ENCODE measurements at places on chromosomes 7 and 10. TPM values are rescaled to one million over a fixed set of nuclear protein-coding genes. Genes with fewer than 3 reads are reported as not detected.

The SLC29A4 gene
- 0.73 TPM for total RNA-seq

DNA sequence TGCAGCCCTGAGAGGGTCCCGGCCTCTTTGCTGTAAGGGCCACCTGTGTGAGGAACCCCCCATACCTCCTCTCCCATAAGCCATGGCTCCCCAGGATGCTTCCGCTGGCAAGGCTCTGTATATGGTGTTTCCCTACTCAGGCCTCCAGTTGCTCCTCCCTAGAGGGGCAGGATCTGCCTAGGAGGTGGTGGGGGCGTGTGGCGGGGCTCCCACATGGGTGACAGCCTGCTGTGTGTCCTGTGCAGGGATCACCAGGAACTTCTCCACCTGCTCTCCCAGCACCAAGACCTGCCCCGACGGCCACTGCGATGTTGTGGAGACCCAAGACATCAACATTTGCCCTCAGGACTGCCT is 25.7 kb upstream of the CSGALNACT2 start:
- H3K4me1 ChIP-seq = peaks cover 3% of the 10 kb centered on the region
- no peaks in the 10 kb centered on the region for H3K36me3 ChIP-seq
- no peak overlapping the region for H3K4me3 ChIP-seq

DNA sequence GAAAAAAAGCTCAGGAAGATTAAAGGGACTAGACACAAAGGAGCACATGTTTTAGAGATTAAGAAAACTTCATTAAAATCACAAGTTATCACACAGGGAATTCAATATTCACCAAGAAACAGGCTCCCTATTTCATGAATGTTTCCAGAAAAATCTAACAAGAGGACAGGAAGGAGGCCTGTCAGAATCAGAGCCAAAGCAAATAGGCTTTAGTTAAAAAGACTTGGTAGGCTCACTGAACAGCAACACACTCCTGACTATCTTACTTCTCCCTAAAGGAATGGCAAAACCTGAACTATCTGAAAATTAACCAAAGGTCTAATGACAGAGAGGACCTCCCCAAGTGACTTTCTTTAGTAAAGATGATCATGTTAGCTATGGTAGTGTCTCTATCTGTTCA is 188.3 kb upstream of the MEOX2 start:
- H3K4me3 ChIP-seq = no peak overlapping the region
- H3K36me3 ChIP-seq = no peaks in the 10 kb centered on the region
- no peak overlapping the region for H3K27ac ChIP-seq
- H3K27me3 ChIP-seq = no peaks in the 10 kb centered on the region

The EPC1 gene
- 35.3 TPM for total RNA-seq

DNA sequence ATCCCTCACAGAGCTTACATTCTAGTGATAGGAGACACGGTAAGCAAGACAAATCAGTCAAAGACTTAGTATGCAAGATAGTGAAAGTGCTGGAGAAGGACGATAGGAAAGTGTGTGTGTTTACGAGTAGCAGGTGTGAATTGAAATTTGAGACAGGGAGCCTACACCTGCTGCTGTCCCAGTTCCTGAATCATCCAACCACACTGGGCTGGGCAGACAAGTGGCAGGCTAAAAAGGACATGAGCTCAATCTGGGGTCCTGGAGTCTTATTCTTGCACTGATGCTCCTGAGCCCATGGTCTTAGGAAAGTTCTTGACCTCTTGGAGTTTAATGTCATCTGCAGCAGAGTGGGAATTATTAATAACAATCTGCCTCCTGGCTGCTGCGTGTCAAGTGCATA is 16.2 kb downstream of the RBP3 start:
- H3K36me3 ChIP-seq = no peaks in the 10 kb centered on the region
- no peak overlapping the region for H3K27ac ChIP-seq
- DNase-seq = no peak
- no peaks in the 10 kb centered on the region for H3K27me3 ChIP-seq
- peaks cover 2% of the 10 kb centered on the region for H3K4me1 ChIP-seq
- H3K4me3 ChIP-seq = no peak overlapping the region

The COPG2 gene
- total RNA-seq = 27.4 TPM

- peaks cover 33% of the 10 kb centered on the region for H3K27me3 ChIP-seq
- H3K36me3 ChIP-seq = no peaks in the 10 kb centered on the region
- DNase-seq = no peak
- H3K4me3 ChIP-seq = no peak overlapping the region
- H3K4me1 ChIP-seq = no peaks in the 10 kb centered on the region
Observed at GRCh38 chr10:43666552-43666951, 17.9 kb upstream of the ZNF32 start.

The CFAP69 gene
- total RNA-seq = 0.34 TPM

GRCh38 chr7:98165827-98166667 is 45.2 kb upstream of the BHLHA15 start:
- H3K27me3 ChIP-seq = no peaks in the 10 kb centered on the region
- peaks cover 1% of the 10 kb centered on the region for H3K4me1 ChIP-seq
- no peak overlapping the region for H3K4me3 ChIP-seq

All from activated T-helper 2 cell treated with anti-CD3 and anti-CD28 coated beads, Interferon-gamma antibody, Interleukin-2, Interleukin-4, amounts not matched to agents 10 μg/mL and 5 μg/mL and 100 μg/mL, durations not matched to agents 14 hours and 24 hours and 36 hours (primary cell).